ENCODE measurements at places on chromosomes 5 and 9.
A peak's percentile ranks its signal among the peaks of the same experiment; 100 is the strongest.

DNA sequence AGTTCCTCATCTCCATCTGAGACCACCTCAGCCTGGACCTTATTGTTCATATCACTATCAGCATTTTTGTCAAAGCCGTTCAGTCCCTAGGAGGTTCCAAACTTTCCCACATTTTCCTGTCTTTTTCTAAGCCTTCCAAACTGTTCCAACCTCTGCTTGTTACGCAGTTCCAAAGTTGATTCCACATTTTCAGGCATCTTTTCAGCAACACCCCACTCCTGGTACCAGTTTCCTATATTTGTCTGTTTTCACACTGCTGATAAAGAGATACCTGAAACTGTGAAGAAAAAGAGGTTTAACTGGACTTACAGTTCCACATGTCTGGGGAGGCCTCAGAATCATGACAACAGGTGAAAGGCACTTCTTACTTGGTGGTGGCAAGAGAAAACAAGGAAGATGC is 622.1 kb downstream of the MAT2B start:
- DNase-seq = no peak

DNA sequence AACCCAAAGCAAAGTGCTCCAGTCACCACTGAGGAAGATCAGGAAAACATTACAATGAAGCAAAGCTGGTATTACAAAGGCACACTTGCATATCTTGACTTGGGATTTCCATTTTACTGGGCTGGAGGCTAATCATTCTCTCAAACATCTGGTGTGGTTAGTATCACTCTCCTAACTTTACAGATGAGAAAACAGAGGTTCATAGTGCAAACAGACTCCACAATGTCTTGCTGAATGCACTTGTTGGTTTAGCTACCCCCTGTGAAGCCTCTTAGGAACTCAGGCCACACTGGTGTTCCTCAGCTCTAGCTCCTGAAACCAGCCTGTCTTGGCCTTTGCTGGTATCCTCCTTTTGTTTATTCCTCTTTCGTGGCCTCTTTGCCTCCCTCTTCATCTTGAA is 29.5 kb upstream of the SMAD5 start:
- no peak for DNase-seq

- DNase-seq = no peak
These were observed 55.6 kb downstream of the MACROH2A1 start for GRCh38 chr5:135343413-135343812.

GRCh38 chr5:177527595-177527994 is 10.8 kb upstream of the DDX41 start:
- DNase-seq = no peak

DNA sequence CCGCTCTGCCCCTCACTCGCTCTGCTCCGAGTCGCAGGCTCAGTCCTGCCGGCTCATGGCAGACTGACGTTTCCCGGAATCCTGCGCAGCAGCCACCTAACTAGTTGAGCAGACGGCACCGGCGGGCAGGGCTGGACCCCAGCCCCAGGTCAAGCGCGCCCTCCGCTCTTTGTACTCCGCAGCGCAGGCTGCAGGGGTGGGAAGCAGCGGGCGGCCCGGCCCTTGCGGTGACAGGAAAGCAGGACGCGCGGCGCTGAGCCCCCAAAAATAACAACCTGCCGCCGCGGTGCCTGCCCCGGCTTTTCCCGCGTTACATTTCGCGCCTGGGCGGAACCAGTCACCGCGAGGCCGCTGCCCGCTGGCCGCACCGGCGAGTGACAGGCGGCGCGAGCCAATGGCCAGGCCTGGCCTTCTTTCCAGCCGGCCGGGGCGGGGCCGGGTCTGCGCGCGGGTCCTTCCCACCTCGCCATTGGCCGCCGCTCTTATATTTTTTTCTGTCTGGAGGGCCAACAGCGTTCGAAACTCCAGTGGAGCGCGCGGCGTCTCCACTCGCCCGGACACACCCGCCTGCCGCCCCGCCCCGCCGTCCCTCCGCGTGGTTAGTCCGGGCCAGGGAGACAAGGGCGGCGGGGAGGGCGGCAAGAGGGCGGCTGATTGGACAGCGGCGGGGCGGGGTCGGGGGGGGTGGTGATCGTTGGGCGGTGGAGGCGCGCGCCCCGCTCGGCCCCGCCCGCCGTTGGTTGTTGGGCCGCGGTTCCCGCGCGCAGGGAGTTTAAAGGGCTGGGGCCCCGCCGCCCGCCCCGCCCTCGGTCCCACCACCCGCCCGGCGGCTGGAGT is at the start of gene ZNF367:
Gene ZNF367 (minus strand): TSS at position 288 of the 837 bp plus-strand sequence. CDS start 338 bp downstream, outside the sequence.
- DNase-seq = peak; percentile 80

DNA sequence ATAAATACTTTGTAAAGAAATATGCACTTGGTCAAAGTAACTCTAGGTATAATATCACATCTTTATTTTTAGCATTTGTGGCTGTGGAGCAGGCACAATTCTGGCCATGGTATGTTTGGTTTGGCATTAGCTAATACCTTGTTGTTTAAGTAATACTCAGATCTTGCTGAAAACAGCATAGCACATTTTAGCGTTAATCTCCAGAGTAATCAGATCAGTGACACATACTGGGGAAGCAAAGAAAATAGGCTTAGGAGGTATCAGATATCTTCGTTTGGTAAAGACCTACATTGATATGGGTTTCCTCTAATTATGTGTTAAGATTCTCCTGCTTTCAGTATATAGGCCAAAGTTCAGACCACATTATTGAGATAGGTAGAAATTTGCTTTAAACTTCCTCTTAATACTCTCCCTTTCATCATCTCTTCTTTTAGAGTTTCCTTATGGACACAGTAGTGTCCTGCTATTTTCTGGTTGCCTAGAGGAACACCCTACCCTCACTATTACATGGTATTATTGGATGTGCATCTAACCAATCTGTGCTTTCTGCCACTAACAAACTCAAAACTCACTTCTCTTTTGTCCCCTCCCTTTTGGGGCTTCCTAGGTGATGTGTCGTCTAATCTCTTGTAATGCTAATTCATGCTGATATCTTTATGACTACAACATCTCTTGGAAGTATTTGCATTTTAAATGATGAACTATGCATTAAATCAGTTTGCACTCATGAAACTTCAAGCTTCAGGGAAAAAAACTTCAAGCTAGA is 437.3 kb upstream of the ADAMTSL1 start:
- no peak for DNase-seq

- DNase-seq = no peak
These were observed 33.7 kb downstream of the NIM1K start for GRCh38 chr5:43225649-43226245.

GRCh38 chr5:145471831-145472612 is 363.1 kb downstream of the PRELID2 start:
- no peak for DNase-seq

- peak; percentile 31 for DNase-seq
These were observed 33.1 kb downstream of the APTX start for GRCh38 chr9:32968101-32969011.

DNA sequence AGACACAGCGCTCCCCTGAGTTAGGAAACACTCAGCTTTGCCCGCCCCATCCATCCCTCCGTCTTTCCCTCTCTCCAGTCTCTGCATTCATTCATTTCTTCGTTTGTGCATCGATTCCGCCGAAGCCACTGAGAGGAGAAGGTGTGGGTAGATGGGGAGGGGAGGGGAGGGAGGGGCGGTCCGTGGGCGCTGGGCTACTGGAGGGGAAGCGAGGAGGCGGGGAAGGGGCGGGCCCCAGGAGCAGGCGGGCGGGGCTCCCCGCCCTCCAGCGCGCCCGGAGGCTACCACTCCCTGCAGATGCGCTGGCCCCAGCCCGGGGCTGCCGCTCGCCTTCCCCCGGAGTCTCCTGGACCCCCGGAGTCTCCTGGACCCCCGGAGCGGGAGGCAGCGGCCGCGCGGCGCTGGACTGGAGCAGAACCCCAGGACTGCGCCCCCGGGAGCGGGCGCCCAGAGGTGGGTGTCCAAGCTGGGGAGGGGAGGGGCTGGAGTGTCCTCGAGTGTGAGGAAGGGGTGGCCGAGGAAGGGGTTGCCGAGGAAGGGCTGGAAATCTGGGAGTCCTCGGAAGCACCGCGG is 159.5 kb downstream of the C9orf152 start:
- DNase-seq = peak; percentile 52

GRCh38 chr5:159412284-159413046 is 82.2 kb upstream of the IL12B start:
- DNase-seq = peak; percentile 34

GRCh38 chr5:120382833-120383232 is 81.3 kb upstream of the PRR16 start:
- DNase-seq = no peak

DNA sequence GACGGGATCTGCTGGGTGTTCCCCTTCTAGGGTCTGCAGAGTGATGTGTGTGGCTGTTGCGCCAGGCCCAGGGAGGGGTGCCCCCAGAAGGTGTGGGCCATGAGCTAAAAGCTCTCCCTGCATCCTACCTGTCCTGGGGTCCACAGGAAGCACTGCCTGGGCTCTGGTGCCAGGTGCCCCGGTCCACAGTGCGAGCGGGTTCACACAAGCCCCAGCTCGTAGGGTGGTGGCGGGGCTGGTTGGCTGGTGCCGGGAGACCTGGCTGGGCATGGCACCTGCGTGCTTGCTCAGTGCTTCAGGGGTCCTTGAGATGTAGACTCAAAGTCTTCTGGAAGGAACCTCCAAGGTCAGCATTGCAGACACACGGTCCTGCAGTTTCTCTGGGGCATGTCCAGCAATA is 25.5 kb downstream of the ASS1 start:
- DNase-seq = no peak

DNA sequence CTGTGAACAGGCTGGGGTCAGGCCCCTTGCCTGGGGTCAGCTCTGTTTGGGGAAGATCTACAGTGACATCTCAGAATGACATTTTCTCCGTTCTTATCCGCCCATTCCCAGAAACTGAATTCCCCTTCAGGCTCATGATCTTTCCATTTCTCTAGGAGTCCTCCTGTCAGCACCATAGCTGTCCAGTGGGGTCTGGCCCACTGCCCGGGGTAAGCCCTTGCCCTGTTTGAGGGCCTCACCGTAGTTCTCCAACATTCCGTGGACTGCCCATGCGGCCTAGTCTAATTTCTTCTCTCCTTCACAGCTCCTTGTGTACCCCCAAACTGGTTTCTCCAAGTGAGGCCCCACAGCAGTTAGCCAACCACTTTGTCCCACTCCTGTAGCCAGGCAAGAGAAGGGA is 68.4 kb downstream of the ENTREP1 start:
- no peak for DNase-seq

GRCh38 chr9:112403614-112404201 is 23.8 kb downstream of the HSDL2 start:
- no peak for DNase-seq

- no peak for DNase-seq
These were observed 494.5 kb upstream of the GRAMD2B start for GRCh38 chr5:125928663-125929062.

DNA sequence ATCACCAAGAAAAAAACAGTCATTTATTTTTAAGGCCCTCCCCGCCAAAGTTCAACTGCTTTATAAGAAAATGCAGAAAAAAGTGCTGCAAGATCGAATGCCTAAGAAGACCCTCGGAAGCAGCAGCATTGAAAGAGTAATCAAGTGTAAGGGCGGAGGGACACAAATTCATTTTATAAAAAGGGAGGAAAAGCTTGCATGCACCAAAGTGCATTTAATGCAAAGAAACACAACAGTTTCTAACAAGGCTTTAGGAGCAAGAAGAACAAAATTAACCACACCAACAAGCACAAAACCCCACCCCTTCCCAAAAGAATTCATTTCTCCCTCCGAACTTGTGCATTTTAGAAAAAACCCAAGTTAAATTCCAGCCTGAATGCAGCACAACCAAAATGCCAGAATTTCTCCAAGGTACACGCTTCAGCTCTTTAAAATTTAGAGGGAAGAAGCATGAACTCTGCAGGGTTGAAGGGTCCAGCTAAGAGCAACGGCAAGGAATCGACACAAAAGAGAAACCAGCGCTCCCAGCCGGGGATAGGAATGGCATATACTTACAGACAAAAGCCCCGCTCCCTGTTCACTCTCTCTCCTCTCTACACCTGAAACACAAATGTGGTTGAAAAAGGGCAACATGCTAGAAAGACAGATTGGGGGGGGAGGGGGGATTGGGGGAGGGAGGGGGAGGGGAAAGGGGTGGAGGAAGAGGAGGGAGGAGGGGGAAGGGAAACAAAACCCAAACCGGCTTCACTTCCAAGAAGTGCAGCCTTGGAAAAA is at the start of gene NREP:
Gene NREP (minus strand): TSS at position 614 of the 774 bp plus-strand sequence. CDS start 1,422 bp downstream, outside the sequence.
- no peak for DNase-seq

DNA sequence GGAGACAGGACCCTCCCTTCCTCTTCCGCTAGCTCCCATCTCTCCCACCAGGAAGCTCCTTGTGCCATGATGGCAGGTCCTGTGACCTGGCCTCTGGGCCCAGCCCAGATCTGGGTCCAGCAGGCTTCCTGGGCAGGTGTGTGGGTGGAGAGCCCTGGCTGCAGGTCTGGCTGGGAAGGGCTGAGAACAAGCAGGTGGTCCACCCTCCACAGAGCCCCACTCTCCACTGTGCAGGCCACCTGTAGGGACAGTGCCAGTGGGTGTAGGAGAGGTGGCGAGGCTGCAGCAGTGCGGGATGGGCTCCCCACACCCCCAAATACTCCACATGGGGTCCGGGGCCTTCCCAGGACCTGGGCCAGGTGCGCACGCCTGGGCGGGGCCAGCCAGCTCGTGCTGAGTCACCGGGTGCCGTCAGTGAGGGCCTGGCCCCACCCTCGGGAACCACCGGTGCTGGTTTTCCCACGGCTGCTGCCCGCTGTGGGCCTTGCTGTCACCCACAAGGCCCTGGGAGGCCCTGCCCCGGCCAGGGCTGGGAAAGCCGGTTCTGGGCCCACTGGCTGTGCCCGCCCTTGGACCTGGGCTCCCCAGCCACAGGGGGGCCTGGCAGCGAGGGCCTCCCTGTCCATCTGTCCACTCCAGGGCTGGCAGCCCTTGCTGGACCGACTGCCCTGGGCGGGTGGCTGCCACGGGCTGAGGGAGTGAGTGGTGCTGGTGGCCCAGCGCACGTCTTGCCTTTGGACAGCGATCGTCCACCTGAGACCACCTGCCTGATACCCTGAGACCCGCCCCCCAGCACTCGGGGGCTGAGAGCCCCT is 9.3 kb upstream of the NRARP start:
- DNase-seq = no peak

GRCh38 chr9:90799271-90799852 is 2.3 kb upstream of the SYK start:
- DNase-seq = no peak

- no peak for DNase-seq
These were observed 99.1 kb upstream of the RUFY1 start for GRCh38 chr5:179451114-179451827.
